ENCODE measurements at places on chromosomes 1 and 21.

DNA sequence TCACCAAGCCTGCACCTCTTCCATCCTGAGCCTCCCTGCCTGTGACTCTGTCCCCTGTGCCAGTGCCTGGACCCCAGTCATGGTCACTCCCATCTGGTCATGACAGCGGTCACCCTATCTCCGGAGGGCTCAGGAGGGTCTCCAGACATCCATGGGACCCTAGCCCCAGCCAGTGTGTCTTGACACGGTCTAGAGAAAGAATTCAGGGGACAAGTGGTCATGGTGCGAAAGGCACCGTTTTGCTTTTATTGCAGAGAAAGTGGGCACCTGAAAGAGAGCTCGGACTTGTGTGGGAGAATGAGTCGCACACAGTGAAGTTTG, 4.7 kb upstream of the RIPK4 start:
- no peak for DNase-seq

- DNase-seq = no peak
Observed at GRCh38 chr1:159092036-159092760, 15.6 kb upstream of the AIM2 start.

- no peak for DNase-seq
Observed at GRCh38 chr1:80385650-80386049, 1379.1 kb upstream of the ADGRL4 start.

- no peak for DNase-seq
Observed at GRCh38 chr1:27609210-27609555, 5.2 kb upstream of the AHDC1 start.

- DNase-seq = no peak
Observed at GRCh38 chr1:953524-954320, 5.3 kb downstream of the NOC2L start.

- DNase-seq = no peak
Observed at GRCh38 chr21:23578027-23578426, 2029.3 kb downstream of the MRPL39 start.

DNA sequence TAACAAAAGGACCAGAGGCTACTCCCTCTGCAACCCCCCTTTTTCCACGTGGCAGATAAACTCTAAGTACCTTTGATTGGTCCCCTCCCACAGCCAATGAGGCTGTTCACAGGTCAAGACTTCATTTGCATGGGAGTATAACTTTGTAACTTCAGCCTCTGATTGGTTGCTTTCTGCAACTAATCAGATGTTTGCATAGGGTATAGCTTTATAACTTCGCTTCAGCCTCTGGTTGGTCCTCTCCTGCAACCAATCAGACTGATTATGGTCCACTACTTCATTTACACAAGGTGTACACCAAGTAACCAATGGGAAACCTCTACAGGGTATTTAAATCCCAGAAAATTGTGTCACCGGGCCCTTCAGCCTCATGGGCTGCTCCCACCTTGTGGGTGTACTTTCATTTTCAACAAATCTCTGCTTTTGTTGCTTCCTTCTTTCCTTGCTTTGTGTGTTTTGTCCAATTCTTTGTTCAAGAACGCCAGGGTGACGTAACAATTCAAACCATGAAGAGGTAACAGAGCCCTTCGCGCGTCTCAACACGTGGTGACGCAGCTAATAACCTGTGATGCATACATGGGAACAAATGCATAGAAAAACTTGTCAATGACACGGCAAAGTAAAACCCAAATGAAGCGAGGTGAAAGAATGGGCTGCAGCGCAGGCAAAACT, 47.2 kb downstream of the VPS26C start:
- no peak for DNase-seq

DNA sequence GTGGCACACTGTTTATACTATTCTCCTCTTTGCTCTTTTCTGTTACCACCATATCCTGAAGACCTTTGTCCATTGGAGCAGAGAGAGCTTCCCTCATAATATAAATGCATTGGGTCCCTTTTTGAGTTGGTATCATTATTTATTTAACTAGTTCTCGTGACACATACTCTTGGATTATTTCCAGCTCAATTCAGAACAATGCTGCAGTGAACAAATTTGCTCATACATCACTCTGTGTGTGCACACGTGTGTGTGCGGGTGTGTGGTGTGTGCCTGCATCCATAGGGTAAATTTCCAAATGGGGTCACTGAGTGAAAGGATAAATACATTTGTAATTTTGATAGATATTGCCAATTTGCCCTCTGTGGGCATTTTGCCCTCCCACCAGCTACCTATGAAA, 5.8 kb downstream of the PLA2G2A start:
- no peak for DNase-seq

DNA sequence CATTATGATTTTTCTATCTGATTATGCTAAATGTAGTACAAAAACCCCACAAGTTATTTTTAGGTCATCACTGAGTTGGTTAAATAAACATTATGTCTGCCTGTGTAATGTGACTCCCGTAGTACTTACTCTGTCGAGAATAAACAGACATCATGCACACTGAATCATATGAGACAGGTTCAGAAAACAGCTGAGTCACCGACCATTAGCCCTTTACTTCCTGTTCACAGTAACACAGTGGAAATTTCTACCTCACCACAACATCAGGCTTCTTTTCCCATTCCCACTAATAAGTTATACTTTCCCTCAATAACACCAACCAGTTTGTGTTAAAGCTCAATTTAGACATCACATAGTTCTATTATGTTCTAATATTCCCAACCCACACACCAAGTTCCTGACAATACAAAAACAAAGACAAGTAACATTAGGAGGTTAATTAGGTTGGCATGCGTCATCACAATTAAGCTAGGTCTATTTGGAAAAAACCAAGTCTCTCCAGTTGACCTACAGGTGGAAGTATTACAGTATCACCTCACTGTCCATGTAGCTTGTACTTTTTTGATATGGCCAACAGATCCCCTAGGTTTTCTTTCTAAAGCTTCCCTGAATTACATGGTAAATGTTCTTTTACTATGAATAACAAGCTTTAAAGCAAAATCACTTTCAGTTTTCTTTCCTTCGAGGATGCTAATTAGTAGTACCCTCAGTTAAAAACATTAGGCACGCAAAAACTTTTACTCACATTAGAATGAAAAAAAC, 154.2 kb downstream of the EIF4G3 start:
- DNase-seq = no peak

DNA sequence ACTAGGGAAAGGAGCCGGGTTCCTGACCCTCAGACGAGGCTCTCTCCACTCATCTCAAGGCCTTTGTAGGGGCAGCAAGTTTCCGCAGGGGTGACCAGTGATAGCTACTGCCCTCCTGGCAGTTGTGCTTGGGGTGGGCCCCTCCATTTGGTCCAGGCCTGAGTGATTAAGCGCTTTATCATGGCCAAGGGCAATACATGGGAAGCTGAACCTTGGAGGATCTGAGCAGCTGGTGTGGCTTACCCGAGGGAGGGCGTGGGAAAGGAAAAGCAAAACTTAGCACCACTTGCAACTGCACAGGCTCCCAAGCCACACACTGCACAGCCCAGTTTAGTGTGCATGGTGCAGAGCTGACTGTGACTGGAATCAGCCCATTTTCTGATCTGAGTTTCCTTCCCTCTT, 47.8 kb downstream of the GADD45A start:
- DNase-seq = no peak

DNA sequence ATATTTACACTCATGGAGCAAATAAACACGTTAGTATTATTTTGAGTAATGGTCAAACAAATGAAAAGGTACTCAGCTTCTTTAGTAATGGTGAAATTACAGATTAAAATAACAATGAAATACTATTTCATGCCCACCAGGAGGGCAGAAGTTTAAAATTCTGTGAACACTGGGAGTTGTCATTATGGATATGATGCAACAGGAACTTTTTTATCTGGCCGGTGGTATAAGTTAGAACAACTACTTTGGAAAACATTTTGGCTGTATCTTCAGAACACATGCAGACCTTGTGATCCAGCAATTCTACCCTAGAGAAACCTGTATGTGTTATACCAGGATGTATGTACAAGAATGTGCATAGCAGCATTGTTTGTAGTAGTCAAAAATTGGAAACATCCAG, 23.2 kb upstream of the PPP1R8 start:
- DNase-seq = no peak

GRCh38 chr1:209895709-209896108, 42.3 kb upstream of the SYT14 start:
- no peak for DNase-seq

DNA sequence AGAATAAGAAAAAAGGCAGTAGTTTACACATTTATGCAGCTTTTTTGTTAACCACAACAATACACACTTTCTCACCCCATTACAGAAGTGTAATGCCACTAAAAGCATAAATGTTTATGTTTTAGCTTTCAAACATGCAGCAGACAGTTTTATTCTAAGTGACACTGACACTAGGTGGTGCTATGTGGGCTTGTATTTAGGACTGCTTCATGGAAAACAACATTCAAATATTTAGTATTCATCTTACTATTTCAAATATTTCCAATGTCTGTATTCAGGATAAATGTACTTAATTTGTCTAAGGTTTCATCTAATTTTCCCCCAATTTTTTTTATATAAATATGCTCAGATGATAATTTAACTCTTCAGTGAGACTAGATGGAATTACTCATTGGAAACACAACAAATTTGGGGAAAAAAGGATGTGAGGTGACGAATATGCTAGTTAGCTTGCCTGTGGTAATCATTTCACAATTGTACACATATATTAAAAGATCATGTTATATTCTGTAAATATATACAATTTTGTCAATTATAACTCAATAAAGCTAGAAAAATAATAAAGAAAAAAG, 71.4 kb downstream of the USP1 start:
- no peak for DNase-seq

DNA sequence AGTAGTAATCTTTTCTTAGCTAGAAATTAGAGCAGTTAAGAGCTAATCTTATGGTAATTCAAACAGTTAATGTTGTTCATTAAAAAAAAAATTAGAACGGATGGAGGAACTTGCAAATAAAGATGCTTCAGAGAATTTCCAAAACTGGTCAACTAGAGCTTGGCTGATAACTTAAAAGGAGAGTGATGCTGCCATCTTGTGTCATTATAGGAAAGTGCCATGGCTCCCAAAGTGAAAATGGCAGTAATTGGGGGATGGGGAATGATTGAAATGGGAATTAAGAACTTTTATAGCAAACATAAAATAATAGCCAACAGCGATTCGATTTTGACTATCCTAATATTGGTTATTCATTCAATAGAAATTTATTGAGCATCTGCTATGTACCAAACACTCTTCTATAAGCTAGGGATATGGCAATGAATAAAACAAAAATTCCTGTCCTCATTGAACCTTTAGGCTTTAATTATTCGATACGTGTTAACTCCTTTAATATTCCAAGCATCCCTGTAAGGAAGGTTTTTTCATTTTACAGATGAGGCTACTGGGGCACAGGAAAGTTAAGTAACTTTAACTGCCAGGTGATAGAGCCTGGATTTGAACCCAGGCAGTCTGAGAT, 5.7 kb upstream of the PLPP3 start:
- no peak for DNase-seq

- no peak for DNase-seq
Observed at GRCh38 chr1:224432672-224433040, 1.9 kb downstream of the WDR26 start.

- DNase-seq = no peak
Observed at GRCh38 chr1:244893836-244894235, 29.5 kb upstream of the HNRNPU start.

DNA sequence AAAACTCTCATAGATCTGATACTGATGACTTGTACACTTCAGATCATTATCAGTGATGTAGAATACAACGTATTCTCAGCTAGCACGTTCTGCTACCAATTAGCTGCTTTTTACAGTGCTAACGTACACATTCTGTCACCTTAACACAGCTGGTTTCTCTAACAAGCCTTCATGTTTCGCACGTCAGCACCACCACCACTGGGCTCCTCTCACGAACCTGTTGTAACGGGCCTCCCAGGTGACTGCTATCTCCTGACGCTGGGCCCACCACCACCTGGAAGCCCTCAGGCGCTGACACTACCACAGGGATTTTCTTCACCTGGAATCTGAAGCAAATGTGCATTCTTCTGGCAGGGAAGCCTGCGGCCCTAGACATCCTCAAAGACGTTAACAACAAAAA, 19.8 kb downstream of the TOMM20 start:
- no peak for DNase-seq

DNA sequence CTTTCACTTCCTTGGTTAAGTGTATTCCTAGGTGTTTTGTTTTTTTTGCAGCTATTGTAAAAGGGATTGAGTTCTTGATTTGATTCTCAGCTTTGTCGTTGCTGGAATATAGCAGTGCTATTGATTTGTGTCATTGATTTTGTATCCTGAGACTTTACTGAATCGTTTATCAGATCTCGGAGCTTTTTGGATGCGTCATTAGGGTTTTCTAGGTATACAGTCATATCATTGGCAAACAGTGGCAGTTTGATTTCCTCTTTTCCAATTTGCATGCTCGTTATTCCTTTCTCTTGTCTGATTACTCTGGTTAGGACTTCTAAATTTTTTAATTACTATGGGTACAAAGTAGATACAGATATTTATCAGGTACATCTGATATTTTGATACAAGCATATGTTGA, 75.4 kb downstream of the SLC35A3 start:
- no peak for DNase-seq

GRCh38 chr1:25619101-25619890, 2.7 kb downstream of the MAN1C1 start:
- DNase-seq = peak; percentile 39

DNA sequence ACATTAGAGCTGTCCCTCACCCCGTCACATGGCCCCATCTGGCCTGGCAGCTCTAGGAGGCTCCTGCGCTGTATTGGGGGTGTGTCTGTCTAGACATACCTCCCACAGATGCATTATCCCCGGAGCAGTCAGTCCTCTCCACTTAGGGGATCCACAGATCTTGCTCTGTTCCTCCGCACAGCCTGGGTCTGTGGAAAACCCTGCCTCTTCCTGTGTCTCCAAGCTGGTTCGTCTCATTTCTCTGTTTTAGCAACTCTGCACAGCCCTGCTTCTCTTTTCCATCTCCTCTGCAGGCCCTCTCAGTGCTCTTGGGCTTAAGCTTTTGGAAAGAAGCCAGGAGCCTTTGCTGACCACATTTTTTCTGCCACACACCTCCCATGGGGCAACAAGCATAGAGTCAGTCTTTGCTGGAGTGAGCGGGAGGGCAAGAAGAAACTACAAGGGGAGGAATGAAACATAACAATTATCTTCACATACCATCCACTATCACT, 241.5 kb downstream of the FOXD2 start:
- DNase-seq = no peak

- no peak for DNase-seq
Observed at GRCh38 chr1:157455318-157455717, 97.0 kb downstream of the FCRL5 start.

DNA sequence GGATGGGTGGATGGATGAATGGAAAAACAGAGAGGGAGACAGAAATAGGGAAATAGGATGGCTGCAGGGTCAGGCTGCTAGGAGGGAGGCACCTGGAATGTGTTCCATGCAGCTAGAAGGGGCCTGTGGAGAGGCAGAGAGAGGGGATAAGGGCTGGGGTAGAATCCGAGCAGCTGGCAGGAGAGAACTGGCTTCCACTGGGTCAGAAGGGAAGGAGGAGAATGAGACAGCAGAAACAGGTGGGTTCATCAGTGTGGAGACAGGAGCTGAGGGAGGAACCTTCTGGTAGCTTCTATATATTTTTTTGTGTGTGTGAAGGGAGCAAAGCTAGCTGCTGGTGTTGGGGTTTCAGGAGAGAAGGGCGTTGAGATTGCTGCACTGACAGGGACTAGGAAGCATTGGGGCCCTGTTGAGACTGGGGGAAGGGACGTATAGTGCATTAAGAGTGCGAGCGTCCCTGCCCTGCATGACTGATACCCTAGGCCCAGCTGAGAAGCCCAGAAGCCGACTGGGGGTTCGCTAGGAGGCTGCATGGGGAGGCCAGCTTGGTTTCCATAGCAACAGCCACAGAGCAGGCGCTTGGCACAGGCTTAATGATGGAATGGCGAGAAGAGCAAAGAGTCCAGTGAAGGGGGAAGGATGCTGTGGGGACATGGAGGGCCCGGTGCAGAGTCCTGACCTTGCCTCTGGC, 14.8 kb upstream of the KIF21B start:
- DNase-seq = no peak
